Mesenteric fat pad (tissue), 1 donor: ENCODE measurements at places on chromosomes 6 and 20. TPM values are rescaled to one million over a fixed set of nuclear protein-coding genes. Genes with fewer than 3 reads are reported as not detected.

Gene SIGLEC1
- total RNA-seq, result 45.1 TPM

DNA sequence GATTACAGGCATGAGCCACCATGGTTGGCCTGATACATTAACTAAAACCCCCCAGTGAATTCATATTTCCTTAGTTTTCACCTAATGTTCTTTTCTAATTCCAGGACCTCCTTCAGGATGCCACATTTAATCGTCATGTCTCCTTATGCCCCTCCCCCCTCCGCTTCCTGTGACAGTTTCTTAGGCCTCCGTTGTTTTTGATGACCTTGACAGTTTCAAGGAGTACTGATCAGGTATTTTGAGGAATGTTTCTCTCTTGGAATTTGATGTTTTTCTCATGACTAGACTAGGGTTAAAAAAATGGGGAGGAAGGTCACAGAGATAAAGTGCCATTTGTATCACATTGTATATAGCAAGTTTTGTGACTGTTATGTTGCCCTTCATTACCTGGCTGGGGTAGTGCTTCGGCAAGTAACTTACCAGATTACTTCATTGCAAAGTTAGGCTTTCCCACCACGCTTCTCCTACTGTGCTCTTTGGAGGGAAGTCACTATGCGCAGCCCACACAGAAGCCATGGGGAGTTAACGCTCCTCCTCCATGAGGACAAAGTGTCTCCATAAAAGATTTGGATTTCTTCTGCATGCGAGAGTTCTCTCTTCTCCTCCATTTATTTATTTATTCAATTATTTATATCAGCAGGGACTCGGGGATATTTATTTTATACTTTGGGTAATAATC, 99.5 kb downstream of the NCR2 start:
- DNase-seq, result no peak

DNA sequence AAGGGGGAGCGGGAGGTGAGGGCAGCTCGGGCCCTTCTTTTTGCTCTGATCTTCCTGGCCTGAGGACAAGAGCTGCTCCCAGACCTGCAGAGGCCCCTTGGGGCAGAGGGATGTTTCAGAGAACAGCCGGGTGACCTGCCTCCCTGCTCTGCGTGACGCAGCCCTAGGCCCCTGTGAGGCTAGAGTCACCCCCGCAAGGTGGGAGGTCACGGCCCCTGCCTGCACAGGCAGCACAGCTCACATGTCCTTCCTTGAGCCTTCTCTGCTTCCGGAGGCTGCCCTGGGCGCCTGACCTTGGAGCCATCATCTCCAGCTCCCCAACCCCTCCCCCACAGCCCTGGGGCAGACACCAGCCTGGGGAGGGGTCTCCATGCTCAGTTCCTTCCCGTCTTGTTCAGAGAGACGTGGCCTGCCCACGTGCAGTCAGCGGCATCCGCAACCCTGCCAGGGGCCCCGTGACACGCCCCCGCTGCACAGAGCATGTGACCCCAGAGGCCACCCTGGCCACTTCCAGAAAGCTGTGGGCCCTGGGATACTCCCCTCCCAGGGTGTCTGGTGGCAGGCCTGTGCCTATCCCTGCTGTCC, at the start of gene BIRC7:
BIRC7 (plus strand) TSS at position 507 of the 585 bp plus-strand sequence. CDS start 192 bp downstream, outside the sequence.
- DNase-seq, result no peak

DNA sequence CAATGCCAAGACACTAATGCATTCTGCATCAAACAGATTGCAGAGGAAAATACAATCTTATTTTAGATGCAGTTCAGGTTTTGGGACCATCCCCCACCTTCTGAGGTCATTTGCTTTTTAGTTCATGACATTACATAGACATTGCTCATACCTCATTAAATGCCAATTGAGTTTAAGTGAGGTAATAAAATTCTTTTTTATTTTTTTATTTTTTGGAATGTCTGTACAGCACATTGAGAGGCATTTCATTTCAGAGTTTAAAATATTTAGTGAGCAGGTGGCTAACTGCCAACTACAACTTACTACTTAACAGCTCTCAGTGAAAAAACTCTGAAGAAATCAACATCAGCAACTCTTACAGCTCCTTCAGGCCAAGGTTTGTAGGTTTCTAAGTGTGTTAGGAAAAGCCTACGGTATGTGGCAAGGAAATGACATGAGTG, 482.2 kb upstream of the RNF217 start:
- no peak for DNase-seq
